Metanephros (tissue), 2 donors: ENCODE measurements at places on chromosomes 13 and 19. TPM values are rescaled to one million over a fixed set of nuclear protein-coding genes. Genes with fewer than 3 reads are reported as not detected.

The CEACAM20 gene
- not detected for total RNA-seq

The SRRM5 gene
- 0.06 TPM for total RNA-seq

The KLK15 gene
- total RNA-seq: not detected

The SMIM44 gene
- 0.99 TPM for total RNA-seq

The DCT gene
- total RNA-seq: 0.41 TPM

The SGCG gene
- 17.3 TPM for total RNA-seq

The GPR108 gene
- 58.4 TPM for total RNA-seq

The RNF225 gene
- total RNA-seq: not detected

The PLIN4 gene
- 10.6 TPM for total RNA-seq

The PRKD2 gene
- 47.6 TPM for total RNA-seq

The PDE4C gene
- total RNA-seq: 5.3 TPM

The CABP5 gene
- total RNA-seq: not detected

The RHPN2 gene
- 22.0 TPM for total RNA-seq

The SOX21 gene
- not detected for total RNA-seq

The ZSCAN1 gene
- total RNA-seq: 1.6 TPM

The MBNL2 gene
- total RNA-seq: 65.6 TPM

The LGALS7B gene
- 1.2 TPM for total RNA-seq

The PSG3 gene
- total RNA-seq: not detected

The RASAL3 gene
- total RNA-seq: 1.9 TPM

The RAB11B gene
- 224 TPM for total RNA-seq
